Pons (tissue), 1 donor: ENCODE measurements at places on chromosomes 7 and 10.

DNA sequence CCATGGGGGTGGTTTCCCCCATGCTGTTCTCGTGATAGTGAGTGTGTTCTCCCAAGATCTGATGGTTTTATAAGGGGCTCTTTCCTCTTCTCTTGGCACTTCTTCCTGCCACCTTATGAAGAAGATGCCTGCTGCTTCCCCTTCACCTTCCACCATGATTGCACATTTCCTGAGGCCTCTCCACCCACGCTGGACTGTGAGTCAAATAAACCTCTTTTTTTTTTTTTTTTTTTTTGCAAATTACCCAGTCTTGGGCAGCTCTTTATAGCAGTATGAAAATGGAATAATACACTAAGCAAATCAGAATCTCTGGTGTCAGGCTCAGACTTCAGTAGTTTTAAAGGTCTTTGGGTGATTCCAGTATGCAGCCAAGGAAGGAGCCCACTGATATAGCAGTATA is 28.2 kb downstream of the TAS2R41 start:
- no peak for DNase-seq

GRCh38 chr10:131314799-131315198 is 3.3 kb upstream of the TCERG1L start:
- no peak for DNase-seq

GRCh38 chr10:119259345-119259744 is 52.0 kb downstream of the GRK5 start:
- DNase-seq = no peak

DNA sequence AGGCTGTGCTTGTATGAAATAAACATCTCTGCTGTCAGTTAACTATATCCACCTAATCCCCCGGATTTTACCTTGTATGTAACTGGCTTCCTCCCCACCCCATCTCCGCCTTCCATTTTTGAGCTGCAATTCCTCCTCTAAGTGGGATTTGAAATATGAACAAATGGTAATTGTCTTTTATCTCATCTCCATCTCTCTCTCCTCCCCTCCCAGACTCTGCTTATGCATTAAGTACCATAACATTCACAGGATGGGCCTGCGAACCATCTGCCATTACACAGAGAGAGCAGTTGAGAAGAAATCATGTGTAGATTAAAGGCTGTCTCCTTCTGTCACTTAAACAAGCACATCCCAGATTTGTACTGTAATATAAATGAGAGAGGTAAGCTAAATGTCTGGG is 1169.9 kb downstream of the TYW1 start:
- DNase-seq = no peak

DNA sequence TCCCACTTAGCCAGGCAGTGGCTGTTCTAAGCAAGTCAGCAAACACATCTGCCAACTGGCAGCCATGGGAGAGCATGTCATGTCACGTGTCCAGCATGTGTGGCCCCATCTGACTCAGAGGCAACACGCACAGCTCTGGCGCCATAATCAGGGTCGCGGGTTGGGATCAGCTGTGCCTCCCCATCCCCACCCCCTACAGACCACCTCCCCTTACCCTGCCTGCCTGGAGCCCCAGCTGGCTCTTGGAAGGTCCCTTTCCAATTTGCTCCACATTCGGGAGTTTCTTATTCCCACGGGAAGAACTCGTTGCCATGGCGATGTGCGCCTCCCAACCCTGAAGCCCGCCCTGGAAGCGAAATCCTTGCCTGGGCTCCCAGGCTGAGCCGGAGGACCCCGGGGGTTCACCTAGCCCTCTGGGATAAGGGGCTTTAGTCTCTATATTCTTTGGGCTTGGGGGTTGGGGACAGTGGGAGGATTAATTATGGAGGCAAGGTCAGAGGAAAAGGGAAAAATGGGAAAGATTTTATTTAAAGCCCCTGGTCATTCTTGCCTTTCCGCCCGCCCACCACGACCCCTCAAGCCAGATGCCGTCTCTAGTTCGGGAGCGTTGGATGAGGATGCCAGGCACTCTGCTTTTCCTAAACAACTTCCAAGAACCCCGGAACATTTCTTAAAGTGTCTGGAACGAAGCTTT is 283.7 kb downstream of the ZEB1 start:
- DNase-seq = peak; percentile 56
